ENCODE measurements at places on chromosomes 13 and 19.

GRCh38 chr19:33366127-33366526 lies 7.4 kb upstream of the CEBPG start:
- DNase-seq, result no peak

DNA sequence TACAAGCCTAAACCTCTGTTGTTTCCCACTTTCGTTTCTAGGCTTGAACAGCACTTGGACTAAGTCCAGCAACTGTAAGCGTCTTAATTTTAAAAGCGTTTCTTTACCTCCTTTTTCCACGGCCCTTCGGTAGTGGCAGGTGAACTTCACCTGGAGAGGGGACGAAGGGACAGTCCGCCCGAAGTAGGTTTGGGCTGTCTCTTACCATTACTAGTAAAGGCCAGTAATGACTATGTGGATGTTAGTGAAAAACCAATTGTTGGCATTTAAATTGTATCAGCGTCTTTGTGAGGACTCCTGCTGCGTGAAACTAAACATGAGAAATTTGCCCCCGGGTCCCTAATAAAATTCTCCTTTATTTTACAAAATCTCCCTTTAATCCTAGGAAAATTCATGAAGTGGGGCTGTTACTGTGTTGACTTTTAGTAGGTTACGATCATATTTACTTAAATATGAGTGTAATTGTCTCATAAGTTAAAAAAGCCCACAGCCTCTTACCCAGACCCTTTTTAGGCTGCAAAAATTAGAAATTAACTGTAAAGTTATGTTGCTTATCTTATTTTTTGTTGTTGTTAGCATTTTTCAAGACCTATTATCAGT lies 983 bp downstream of the ITM2B start:
- DNase-seq, result peak; percentile 72

GRCh38 chr19:343941-344624 lies 513 bp downstream of the MIER2 start:
- no peak for DNase-seq

DNA sequence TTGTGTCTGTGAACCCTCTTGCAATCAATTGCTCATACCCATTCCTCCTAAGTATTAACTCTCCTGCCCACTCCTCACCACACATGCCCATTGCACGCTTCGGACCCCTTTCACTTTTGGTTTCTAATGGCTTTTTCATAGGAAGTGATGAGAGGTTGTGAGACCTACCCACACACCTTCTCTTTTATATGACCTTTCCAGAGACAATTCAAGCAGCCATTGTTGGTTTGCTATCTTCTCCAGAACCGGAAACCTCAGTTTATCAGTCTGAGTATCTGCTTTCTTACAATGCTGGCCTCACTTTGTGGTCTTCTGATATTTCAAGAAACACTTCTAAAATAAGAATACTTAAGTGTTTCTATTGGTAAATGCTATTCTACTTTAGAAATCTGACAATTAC lies 1550.8 kb upstream of the SLC10A2 start:
- DNase-seq, result no peak

GRCh38 chr13:72648513-72649065 lies 78.8 kb downstream of the MZT1 start:
- DNase-seq, result no peak

DNA sequence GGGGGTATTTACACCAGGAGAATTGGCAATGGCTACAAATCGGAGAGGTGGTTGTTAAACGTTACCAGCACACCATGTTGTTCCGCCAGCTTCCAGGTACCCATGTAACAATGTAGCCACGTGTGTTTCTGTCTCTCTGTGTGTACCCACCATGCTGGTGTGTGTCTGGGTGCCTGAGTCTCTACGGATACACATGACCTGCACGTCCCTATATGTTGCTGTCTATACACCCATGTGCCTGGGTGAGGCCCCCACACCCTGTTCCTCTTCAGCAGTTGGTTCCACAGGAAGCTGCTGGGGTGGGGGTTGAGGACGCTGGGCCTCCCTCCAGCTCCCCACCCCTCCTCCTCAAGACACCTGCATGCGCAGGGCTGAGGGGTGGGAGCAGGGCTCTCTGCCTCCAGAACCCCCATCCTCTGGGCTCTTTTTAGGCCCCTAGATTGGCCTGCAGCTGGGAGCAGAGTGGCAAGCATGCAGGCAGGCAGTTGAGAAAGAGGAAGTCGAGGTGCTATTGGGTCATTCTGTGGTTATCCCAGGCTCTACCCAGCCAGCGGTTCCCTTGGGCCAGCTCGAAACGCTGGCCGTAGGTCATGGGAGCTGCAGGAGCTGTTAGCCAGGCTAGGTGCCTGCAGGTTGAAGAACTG lies at the start of gene ARHGEF18:
Gene ARHGEF18, plus strand, starts transcription at position 351 of the 644 bp plus-strand sequence. CDS start 13,954 bp downstream, outside the sequence.
- DNase-seq, result no peak

GRCh38 chr13:35700671-35701070 lies 224.2 kb upstream of the MAB21L1 start:
- DNase-seq, result peak; percentile 51

- DNase-seq, result no peak
Observed at GRCh38 chr13:31320946-31321345, 121.2 kb downstream of the B3GLCT start.

DNA sequence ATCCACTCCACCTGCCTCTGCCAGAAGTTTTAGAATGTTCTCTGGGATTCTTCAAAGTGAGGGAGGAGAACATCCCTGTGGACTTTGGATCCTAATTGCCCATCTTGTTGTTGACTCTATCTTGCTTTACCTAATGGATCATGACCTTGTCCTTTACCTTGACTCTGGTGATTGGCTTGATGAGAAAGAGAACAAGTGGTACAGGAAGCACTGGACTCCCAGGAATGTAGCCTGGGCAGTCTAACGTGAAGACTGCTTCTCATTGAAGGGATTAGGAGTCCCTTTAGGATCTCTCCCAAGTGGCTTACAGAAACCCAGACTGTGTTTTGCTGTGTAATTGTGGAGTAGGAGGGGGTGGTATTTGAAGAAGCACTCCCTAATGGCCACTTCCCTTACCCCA lies 63.9 kb downstream of the SLC10A2 start:
- no peak for DNase-seq

Measured in fibroblast of mammary gland (primary cell).